NT2/D1 (cell line): ENCODE measurements at places on chromosomes 6 and 20.

DNA sequence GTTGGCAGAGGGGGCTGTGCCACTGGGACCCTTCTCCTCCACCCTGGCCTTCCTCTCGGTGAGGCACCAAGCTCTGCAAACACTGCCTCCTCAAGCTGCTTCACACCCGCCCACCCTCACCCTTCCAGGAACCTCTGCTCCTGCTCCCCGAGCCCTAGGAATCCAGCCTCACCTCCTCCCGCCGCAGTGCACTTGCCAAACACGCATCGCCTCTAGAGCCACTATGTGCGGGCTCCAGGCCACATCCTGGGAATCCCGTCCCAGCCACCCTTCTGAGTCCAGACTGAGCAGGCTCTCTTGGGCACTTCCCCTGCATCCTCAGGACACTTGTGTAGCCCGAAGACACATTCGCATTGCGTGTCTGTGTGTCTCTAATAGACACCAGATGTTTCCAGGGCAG lies 18.5 kb downstream of the PSMG4 start:
- no peak for DNase-seq

- DNase-seq: no peak
Measured at GRCh38 chr6:44260011-44260410, 2.7 kb upstream of the SLC35B2 start.

GRCh38 chr20:588476-588875 lies 21.6 kb downstream of the TCF15 start:
- no peak for DNase-seq

- no peak for DNase-seq
Measured at GRCh38 chr20:51481341-51481914, 61.1 kb downstream of the NFATC2 start.

DNA sequence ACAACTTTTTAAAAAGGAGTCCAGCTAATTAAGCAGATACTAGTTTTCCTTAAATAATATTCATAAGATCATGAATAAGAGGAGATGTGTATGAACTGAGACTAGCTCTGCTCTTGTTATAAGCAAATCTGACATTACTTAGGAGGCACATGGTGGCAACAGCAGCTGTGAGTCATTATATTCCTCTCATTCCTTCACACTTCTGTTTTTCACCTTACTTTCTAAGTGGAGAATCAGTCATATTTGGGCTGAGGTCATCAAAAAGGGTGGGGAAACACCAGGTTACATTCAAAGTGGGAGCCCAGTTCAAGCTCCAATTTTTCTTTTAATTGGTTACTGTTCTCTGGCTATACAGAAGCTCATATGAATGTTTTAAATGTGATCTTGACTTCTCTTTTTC lies 6.0 kb upstream of the RIPPLY2 start:
- DNase-seq: no peak

GRCh38 chr6:64817525-64817924 lies 889.5 kb downstream of the EYS start:
- no peak for DNase-seq

DNA sequence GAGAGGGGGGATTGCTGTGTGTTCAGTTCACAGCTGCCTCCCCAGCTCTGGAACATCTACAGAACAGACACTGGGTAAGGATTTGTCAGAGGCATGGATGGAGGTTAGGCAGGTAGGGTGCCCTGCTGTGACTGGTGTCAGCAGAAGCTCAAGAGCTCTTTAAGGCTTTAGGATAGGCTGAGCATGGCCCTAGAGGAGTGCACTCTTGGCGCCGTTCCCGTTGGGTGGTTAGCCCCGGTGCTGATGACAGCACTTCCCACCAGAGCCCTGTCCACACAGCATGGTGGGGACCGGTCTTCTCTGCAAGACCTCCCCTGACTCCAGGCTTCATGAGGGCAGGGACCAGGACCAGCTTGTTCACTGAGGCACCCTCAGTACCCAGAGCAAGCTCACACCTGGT lies 262.0 kb downstream of the BMP7 start:
- DNase-seq: no peak

- DNase-seq: peak; percentile 58
Measured at GRCh38 chr6:44265007-44265721, at the start of gene NFKBIE. Gene NFKBIE (minus strand): TSS chr6:44265551. CDS start chr6:44265346, 205 bp downstream.

DNA sequence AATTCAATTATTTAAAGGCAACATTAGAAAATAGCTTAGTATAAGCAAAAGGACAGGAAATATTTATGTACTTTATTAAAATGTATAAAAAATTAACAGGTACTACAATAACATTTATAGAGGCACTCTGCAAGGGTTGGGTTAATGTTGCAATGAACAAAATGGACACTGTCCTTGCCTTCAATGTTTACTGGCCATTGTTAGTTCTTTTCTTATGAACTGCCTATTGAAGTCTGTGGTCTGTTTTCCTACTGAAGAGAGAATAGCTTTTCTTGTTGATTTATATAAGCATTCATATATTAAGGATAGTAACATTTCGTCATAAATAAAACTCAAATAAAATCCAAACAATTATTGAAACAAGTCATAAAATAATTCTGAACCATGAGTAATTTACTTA lies 135.3 kb upstream of the BEND6 start:
- DNase-seq: no peak

DNA sequence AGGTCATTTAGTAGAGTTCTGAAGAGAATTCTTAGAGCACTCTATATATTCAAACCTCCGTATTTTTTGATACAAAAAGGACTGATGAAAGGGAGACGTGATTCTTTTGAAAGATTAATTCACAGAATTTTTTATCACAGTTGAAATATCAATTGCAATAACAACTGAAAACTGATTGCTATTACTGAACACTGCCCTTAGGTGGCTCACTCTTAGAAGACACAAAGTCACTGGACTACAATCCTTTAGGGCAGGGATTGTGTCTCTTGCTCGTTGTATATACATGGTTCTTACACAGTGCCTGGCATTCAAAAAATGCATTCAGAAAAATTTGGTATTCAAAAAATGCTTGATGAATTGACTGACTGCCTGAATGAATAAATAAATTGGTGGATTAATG lies 17.1 kb upstream of the CALHM6 start:
- DNase-seq: no peak

GRCh38 chr6:111767752-111768430 lies 105.4 kb downstream of the FYN start:
- DNase-seq: no peak

- no peak for DNase-seq
Measured at GRCh38 chr6:18893540-18894269, 506.6 kb downstream of the RNF144B start.

DNA sequence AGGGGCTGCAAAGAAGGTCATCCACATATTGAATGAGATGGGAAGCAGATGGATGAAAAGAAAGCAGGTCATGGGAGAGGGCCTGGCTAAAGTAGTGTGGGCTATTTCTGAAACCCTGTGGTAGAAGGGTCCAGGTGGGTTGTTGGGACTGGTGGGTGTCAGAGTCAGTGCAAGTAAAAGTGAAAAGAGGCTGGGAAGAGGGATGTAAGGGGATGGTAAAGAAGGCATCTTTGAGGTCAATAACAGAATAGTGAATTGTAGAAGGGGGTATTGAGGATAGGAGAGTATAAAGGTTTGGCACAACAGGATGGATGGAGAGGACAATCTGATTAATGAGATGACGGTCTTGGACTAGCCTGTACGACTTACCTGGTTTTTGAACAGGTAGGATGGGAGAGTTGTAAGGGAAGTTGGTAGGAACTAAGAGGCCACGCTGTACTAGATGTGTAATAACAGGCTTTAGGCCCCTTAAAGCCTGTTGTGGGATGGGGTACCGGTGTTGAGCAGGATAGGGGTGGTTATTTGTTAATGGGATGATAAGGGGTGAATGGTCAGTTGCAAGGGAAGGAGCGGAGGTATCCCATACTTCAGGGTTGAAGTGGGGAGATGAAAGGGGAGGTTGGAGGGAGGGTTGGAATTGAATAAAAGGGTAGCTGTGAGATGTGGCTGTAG lies 748.9 kb upstream of the ADGRB3 start:
- no peak for DNase-seq

GRCh38 chr6:10720265-10720959 lies 2.5 kb upstream of the TMEM14C start:
- no peak for DNase-seq

DNA sequence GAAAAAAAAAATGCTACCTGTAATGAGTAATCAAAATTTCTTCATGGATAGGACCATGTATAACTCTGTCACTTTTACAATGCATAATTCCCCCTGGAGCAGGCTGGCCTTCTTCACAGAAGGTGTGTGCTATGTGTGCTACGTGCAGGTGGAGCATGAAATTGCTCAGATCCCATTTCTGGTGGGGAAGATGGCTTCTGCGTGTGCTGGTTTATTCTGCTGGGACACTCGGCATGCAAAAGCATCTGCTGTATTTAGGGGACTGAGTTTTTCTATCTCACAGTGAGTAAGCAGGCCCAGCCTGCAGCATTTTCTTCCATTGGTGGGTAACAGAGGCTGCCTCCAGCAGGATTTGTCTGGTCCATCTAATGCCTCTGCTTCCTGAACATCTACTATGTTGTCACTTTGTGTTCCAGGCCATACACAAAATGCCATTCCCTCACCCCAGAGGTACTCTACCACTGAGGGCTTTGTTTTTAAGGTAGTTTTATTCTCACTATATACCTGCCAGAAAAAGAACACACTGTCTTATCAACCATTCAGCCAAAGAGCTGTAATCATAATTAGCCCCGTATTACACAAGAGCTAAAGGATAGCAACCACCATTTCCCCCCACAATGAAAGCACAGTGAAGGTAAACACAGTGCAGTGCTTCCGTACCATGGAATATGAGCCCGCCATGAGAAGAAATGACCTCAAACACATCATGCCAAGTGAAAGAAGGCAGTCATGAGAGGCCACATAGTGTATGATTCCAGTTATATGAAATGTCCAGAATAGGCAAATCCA lies 62.4 kb downstream of the SYNDIG1 start:
- no peak for DNase-seq

GRCh38 chr6:137210903-137211302 lies 8.3 kb downstream of the IFNGR1 start:
- no peak for DNase-seq

DNA sequence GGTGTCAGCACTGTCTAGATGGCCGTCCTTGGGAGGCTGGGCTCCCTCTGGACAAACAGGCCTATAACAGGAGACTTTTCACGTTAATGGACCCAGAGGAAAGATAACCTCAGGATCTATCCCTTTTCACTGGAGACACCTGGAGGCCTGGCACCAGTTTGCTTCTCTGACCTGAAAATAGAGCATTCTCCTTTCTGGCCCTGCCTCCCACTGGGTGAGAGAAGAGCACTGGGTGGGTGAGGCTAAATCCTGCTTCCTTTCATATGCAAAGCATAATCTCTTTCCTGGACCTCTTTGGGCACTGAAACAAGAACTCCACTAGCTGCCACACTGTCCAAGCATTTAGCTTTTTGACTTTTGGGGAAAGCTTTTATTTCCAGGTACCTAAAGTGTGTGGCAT lies 78.3 kb downstream of the FOXO3 start:
- DNase-seq: no peak

DNA sequence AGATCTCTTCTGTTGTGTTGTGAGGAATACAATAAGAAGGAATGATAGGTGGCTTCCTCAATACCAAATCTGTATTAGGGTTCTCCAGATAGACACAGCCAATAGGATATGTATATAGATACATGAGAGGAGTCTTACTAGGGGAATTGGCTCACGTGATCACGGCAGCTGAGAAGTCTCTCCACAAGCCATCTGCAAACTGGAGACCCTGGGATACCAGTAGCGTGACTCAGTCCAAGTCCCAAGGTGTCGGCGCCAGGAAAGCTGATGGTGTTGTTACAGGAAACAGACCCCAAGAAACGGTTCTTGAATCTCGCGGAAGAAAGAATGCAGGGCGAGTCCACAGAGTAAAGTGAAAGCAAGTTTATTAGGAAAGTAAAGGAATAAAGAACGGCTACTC lies 61.4 kb downstream of the SYTL3 start:
- no peak for DNase-seq

- no peak for DNase-seq
Measured at GRCh38 chr20:62726716-62727583, 18.3 kb downstream of the NTSR1 start.

GRCh38 chr6:15517600-15517999 lies 145.2 kb downstream of the DTNBP1 start:
- DNase-seq: no peak

GRCh38 chr6:41332241-41332640 lies 3.2 kb upstream of the NCR2 start:
- no peak for DNase-seq

DNA sequence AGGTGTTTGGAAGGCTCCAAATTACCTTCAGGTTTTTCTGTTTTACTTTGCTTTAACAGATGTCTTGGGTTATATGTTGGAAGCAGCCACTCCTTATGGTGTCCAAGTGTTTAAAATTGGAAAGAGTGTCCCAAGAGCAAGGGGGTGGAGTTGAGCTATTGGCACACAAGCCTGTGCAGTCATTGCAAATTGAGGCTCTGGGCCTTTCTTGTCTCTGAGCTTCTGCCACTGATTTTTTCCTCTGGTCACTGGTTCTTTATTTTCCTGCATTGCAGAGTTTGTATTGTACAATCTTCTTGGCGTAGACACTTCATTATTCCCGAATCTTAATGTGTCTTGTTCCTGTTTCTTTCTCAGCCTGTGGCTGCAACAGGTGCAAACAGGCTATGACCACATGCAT lies 598.8 kb downstream of the RNF144B start:
- no peak for DNase-seq

GRCh38 chr6:69422020-69422419 lies 374.8 kb downstream of the LMBRD1 start:
- DNase-seq: no peak

GRCh38 chr6:140285471-140285870 lies 911.0 kb upstream of the CITED2 start:
- DNase-seq: no peak

GRCh38 chr6:16966791-16967469 lies 134.9 kb upstream of the STMND1 start:
- DNase-seq: no peak

DNA sequence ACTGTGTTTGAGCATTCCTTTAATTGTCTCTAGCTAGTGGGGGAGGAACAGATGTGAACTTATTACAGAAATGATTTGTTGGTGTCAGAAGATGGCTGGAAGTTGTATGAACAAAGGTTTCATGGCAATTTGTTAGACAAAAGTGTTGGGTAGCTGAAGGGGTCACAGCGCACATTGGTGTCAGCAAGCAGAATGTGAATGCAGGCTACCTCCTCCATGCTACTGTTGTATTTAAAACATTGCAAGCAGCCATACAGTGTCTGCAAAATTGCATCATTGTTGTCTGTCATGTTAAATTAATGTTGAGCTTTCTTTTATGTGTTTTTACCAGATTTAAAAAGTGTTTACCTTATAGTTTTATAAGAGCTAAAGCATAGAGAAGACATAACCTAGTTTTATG lies 6.2 kb downstream of the LRRC1 start:
- DNase-seq: no peak

- no peak for DNase-seq
Measured at GRCh38 chr6:112232845-112233256, 21.5 kb downstream of the LAMA4 start.

- DNase-seq: no peak
Measured at GRCh38 chr6:100880149-100880852, 828 bp downstream of the ASCC3 start.

DNA sequence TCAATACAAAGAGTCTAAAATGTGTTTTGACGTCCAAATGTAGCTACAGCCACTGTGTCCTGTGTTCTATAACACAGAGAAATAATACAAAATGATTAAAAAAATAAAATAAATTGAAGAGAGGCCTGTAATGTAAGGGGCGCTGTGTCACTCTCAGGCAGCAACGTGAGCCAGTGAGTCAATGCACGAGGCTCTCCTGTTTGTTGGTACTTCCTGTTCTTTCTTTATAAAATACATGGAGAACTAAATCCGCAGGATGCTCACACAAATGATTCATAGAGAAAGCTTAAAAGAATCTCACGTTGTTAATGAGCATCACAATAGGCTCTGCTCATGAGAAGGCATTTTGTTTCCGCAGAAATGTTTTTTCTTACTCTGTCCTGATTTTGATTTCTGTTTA lies 635.0 kb upstream of the AGPAT4 start:
- no peak for DNase-seq

- DNase-seq: no peak
Measured at GRCh38 chr6:131293472-131293911, 158.2 kb downstream of the AKAP7 start.
